ENCODE measurements at places on chromosomes 13 and 19. TPM values are rescaled to one million over a fixed set of nuclear protein-coding genes. Genes with fewer than 3 reads are reported as not detected.

DNA sequence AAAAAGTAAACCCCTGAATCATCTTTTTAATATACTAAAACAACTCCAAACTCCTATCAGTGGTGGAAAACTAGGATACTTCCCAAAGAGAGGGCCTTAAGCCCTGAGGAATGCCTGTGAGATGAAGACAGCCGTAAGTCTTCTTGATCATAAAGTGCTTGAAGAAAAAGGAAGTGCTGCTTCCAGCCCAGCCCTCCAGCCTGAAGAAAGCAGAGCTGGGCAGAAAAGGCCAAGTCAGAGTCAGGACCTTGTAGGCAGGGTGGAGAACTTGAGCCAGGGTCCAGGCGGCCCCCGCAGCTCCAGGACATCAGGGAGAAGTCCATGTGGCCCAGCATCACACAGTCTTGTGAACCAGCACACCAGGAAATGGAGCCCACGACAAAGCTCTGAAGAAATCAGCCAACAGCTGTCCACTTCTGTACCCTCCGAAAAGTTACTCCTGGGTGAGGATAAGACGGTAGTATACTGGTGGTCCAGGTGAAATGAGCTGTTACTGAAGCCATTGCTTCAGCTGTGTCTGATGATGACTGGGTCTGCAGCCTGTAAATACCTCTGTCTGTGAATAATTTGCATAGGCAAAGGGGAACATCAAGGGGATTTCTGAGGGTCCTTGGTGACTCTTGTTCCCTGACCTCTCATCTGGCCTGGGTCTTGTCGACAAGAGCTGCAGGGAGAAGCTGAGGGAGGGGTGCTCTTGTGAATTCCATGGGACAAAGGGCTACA, 18.7 kb upstream of the CRYL1 start:
- DNase-seq = no peak

DNA sequence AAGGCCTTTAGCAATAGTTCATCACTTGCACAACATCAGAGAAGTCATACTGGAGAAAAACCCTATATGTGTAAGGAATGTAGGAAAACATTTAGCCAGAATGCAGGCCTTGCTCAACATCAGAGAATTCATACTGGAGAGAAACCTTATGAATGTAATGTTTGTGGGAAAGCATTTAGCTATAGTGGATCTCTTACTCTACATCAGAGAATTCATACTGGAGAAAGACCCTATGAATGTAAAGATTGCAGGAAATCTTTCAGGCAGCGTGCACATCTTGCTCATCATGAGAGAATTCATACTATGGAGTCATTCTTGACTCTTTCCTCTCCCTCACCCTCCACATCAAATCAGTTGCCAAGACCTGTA, 19.8 kb downstream of the ZNF583 start:
- no peak for DNase-seq

Gene CELF5
- total RNA-seq = 6.8 TPM

Gene CYP4F12
- total RNA-seq = not detected

- peak; percentile 84 for DNase-seq
Observed at GRCh38 chr19:3849092-3849491, 19.7 kb downstream of the ZFR2 start.

GRCh38 chr13:112818698-112819045, 128.8 kb downstream of the ATP11A start:
- DNase-seq = no peak

DNA sequence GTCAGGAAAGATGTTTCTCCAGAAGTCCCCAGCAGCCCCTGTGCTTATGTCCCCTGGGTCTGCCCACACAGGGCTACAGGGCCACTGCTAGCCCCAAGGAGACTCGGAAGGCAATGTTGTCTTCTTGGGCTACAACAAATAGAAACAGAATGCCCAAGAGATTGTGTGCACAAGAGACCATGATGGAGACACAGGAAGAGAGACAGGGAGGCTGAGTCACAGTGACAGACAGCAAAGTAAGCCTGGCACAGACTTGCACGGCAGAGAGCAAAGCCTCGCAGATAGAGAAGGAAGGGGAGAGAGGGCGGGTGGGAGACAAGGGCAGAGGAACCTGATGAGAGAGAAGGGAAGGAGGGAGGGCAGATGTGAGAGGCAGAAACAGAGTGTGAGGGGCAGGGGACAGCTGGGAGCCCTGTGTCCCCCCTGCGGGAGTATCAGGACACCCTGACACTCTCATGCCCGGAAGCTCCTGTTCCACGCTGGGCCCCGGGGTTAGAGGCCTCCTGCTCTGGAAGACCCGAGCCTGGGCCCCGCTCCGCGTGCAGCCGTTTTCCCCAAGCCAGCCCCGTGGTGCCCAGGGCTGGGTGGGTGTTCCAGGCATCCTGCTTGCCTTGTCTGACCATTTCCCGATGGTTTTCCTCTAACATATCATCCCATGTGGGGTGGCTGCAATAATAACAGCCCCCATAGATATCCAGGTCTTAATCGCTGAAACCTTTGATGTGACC, 2.7 kb upstream of the PLA2G4C start:
- no peak for DNase-seq

Gene EDNRB
- 28.9 TPM for total RNA-seq

GRCh38 chr19:47756953-47757608, 11.7 kb downstream of the NOP53 start:
- no peak for DNase-seq

DNA sequence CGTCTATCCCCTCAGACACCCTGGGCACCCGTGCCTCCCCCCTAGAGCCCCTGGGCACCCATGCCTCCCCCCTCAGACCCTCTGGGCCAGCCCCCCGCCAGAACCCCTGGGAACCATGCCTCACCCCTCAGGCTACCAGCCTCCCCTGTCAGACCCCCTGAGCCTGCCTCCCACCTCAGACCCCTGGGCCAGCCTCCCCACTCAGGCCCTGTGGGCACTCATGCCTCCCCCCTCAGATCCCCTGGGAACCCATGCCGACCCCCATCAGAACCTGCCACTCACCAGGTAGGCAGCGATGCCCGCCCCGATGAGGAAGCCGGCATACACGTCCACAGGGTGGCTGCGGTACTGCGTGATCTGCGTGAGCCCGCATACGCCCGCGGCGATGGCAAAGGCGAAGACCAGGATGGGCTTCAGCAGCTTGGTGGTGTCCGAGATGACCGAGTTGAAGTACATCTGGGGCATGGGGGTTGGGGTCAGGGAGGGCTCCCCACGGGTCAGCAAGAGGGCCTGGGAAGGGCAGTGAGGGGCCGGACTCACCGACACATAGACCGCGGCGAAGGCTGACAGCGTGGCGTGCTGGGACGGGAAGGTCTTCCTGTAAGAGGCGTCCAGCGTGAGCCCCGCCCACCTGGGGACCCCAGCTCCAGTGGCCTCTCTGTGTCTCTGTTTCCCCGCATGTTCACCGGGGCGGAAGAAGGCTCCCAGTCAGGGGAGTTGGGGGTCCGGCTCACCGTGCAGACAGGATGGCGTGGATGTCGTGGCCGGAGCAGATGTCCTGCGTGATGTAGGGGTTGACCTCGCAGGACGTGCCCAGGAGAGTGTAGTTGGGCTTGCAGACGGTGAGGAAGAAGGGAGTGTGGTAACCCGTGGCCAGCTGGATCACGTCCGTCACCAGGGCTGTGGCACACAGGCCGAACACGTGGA, 7.3 kb downstream of the PLPPR3 start:
- DNase-seq = peak; percentile 33

- no peak for DNase-seq
Observed at GRCh38 chr19:34155686-34156085, 16.6 kb upstream of the LSM14A start.

DNA sequence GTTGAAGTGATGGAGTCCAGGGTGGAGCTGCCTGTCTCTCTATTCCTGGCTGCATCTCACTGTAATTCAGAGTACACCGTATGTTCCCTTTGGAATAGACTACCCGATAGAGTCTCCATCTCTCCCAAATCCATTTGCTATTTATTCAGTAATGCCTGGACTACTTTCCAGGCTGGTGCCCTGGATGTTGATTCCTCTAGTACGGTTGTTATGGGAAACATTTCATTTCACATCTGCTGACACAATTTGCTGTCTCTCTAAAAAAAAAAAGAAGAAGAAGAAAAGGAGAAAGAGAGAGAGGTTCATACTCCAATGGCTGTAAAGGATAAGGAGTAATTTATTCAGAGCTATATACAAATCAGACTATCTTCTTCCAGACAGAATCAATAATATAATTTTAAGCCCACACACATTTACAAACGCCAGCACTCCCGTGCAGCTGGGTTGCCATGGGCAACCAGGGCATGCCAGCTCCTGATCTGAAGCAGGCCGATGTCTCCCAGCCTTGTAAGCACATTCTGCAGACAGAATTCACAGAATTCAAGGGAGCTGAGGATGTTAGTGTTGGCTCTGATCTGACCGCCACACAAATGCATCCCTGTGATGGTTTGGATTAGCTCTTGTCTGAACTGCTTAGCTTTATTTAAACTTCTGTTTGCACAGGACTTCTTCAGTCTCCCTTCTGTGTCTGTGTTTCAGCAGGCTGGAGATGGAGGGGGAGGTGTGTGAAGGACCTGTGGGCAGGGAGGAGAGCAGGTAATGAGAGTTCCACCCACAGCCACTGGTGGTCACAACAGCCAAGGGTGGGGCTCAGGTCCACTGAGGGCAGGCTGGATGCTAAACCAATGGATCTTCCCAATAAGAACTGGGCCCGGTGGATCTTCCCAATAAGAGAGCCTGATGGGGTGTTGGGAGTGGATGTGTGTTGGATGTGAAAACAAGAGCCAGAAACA, 66.0 kb downstream of the TEX26 start:
- DNase-seq = no peak

GRCh38 chr19:46408664-46409039, 4.7 kb downstream of the CCDC8 start:
- DNase-seq = no peak

GRCh38 chr19:1574354-1575136, 6.4 kb upstream of the MEX3D start:
- DNase-seq = no peak

Gene TNNI3
- 27.9 TPM for total RNA-seq

DNA sequence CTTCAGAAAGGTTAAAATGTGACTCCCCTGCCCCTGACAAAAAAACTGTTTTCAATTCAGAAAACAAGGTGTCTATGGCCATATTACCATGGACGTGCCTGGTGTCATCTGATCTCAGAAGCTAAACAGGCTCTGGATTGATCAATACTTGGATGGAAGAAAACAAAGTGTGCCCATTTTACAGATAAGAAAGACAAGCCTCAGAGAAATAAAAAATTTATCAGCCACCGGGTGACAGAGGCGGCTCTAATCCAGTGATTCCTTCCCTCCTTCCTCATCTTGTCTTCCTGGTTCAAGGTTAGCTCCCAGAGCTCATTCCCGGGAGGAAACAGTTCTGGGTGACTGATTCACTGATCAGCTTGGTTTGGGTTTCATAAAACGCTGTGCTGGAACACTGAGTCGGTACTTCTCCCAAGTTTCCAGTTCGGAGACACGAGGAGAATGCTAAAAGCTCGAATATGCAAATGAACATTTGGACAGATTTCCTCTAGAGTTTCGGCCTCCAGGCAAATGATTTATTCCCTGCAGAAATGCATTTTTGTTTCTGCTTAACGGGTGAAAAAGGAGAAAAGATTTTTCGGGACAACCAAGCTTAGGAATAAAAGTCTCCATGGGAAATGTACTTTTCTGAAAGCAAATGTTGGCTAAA, 211.2 kb downstream of the UQCRFS1 start:
- no peak for DNase-seq

- no peak for DNase-seq
Observed at GRCh38 chr13:45752510-45752909, 50.4 kb downstream of the CBY2 start.

Gene INSL3
- total RNA-seq = not detected

Gene PSPN
- total RNA-seq = 0.93 TPM

Gene CLIP3
- total RNA-seq = 12.4 TPM

Gene DZIP1
- total RNA-seq = 24.2 TPM

Gene CNN1
- 17.0 TPM for total RNA-seq

DNA sequence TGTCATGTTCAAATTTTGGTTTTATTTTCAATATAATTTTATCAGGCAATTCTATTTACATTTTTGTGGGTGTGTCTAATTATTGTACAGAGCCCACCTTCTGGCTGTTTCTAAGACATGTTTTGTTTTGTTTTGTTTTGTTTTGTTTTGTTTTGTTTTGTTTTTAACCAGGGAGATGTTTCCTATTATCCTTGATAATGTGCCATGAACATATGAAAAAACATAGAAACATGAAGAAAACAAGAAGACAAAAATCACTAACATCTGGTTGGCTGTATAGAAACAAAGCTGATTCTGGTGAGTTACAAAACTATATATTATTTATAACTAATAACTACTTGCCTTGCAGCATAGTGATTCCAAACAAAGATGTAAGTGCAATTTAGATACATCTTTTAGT, 128.1 kb upstream of the TRPC4 start:
- no peak for DNase-seq

Gene ZNF829
- total RNA-seq = 8.5 TPM

- no peak for DNase-seq
Observed at GRCh38 chr19:5459360-5459759, 4.1 kb downstream of the ZNRF4 start.

- DNase-seq = no peak
Observed at GRCh38 chr19:21910318-21910717, 74.3 kb upstream of the ZNF43 start.

Gene CRB3
- 44.4 TPM for total RNA-seq

- DNase-seq = no peak
Observed at GRCh38 chr19:54612428-54612827, 17.9 kb upstream of the LILRB1 start.

DNA sequence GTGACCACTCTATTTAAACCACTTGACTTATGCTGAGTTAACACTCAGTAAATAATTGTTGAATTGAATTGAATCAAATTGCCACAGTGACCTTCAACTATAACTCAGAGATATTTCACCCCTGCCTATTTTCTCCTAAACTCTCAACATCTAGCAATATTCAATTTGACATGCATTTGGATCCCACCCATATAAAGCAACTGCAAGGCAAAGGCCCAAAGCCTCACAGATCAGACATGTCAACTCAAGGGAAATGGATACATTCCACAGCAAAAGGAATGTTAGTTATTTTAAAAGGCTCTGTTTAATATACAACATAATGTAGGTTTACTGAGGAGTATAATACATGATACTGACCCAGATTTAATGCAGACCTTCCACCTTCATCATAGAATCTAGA, 107.4 kb downstream of the KCTD12 start:
- no peak for DNase-seq

Gene ZNF486
- 38.9 TPM for total RNA-seq

DNA sequence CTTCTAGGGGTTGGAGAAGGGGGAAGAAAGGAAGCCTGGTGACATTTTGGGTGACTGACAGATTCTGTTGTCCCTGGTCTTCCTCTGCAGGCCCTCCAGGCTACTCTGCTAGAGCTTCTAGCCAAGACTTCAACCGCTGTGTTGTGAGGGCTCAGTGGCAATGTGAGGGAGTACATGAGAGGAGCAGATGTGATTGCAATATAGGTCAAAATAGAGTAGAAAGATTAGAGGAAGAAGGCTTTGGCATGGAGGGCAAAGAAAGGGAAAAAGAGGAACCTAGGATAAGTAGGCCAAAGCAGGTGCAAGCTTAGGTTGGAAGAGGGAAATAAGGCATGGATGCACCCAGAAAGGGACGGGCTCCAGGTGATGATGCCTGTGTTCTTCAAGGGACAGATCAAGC, 216.9 kb downstream of the RGCC start:
- no peak for DNase-seq
